ENCODE measurements at places on chromosomes 7 and 10. TPM values are rescaled to one million over a fixed set of nuclear protein-coding genes. Genes with fewer than 3 reads are reported as not detected.

DNA sequence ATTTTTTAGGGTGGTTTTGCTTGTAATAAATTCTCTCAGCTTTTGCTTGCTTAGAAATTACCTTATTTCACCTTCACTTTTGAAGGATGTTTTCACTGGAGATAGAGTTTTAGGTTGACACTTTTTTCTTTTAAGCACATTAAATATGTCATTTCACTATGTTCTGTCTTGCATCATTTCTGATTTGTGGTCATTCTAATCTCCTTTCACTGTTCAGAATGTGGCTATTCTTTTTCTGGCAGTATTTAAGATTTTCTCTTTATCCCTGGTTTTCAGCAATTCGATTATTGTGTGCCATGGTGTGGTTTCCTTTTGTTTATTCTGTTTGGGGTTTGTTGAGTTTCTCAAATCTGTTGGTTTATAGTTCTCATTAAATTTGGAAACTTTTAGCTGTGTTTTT is 1065.6 kb downstream of the KCNMA1 start:
- ATAC-seq: no peak

GRCh38 chr7:28847681-28848080 is 110.4 kb downstream of the TRIL start:
- ATAC-seq: peak; percentile 59

CDHR3 gene
- total RNA-seq: 7.5 TPM

DNA sequence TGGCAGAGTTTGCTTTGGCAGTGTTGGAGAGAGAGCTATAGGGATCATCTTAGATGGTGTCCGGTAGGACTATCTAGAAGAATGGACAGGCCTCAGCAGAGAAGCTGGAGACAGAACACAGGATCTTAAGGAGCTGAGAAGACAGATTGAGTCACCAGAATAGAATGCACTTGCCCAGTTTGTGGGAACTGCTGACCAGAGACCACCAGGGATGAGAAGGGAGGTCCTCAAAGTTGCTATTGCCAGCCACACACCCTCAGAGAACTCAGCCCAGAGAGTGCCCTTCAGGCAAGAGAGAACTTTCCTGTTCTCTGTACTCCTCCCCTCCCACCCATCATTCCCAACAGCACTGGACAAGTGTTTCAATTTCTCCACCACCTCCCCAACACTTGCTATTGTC is 25.3 kb upstream of the GALNT11 start:
- ATAC-seq: no peak

DNA sequence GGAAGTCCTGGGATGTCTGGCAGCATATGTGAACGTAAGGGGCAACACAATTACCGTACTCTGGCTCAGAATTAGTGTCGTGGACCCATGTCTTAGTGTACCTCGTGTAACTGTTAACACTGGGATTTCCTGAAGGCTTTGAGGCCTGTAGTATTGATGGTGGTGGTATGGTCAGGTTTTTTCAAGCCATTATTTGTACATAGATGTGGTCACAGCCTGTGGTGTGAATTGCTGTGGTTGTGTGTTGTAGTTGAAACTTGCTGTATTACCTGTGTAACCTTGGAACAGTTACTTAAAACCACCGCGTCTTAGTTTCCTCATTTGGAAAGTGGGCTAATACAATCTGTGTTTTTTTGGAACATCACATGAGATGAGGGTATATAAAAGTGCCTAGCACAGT is 5.3 kb downstream of the EXOC4 start:
- no peak for ATAC-seq

GRCh38 chr7:82443036-82443546 is 486 bp downstream of the CACNA2D1 start:
- ATAC-seq: peak; percentile 20

ARMH3 gene
- 9.1 TPM for total RNA-seq

DNA sequence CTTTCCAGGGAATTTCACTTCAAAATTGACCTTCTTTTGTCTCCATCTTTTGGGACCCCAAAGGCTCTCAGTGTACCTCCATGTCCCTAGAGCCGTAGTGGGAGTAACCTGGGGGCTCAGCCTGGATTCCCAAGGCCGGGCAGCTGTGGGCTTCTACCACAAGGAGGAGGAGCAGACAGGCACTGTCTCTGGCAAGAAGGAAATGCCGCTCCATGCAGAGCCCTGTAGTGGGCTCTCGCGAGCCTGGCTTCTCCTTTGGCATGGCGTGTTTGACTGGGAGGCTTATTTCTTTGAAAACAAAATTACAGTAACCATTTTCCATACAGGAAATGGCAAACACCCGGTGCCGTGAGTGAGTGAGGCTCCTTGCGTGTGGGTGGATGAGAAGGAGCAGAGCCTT is 76.8 kb upstream of the FAM180A start:
- no peak for ATAC-seq

SPAM1 gene
- 0.14 TPM for total RNA-seq

- no peak for ATAC-seq
These were observed 37.4 kb upstream of the ITGB8 start for GRCh38 chr7:20293336-20293735.

DNA sequence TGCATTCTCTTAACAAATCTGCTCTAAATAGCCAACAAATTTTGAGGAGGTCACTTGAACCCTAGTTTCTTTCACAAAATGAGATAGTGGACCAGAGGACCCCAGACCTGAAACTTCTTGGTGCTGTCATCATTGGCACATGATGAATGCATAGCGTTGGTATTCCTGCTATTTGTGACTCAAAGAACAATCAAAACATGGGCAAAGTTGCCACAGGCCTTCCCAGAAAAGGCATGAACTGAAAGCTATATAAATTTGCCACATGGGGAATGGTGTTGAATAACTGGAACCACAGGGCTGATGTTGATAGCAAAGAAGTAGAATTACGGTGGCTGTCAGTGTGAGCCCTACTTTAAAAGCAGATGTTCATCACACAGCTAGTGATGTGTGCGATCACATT is 219.9 kb upstream of the KMT2E start:
- no peak for ATAC-seq

DNA sequence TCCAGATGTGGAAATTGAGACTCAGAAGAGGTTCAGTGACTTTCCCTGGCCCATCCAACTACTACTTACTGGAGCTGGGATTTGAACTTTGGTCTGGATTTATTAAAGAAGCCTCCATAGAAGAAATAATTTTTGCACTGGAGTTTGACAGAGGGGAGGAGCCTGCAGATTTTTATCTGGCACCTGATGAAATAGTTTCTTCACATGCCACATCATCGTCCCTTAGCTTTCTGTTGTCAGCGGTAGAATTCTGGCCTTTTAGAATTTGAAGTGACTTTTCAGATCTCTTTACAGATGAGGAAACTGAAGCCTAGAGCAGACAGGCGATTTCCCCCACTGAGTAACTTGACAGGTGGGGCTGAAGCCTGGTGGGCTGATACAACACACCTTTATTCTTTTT is 233.5 kb downstream of the LRMDA start:
- no peak for ATAC-seq

- ATAC-seq: peak; percentile 96
These were observed 33.7 kb upstream of the PTF1A start for GRCh38 chr10:23158370-23158769.

- peak; percentile 60 for ATAC-seq
These were observed at the start of gene CLDN15 for GRCh38 chr7:101237206-101238067. CLDN15 (minus strand) TSS chr7:101237802; CDS start chr7:101237581, 221 bp downstream.

DNA sequence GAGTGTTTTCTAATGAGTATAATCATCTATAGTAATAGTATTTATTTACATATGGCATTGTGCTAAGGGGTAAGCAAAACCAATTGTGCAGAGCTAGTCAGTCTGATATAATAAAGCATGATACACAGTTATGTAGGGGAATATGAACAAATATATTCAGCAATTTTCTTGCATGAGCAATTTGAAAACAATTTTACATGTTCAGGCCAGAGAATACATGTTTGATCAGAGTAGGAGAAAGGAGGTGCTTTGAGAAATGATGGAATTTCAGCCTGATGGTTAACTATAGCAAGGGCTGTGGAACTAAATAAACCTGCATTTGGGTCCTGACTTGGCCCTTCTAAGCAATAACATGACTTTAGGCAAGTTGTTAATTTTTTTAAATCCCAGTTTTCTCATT is 214.5 kb downstream of the TWIST1 start:
- ATAC-seq: no peak

DNA sequence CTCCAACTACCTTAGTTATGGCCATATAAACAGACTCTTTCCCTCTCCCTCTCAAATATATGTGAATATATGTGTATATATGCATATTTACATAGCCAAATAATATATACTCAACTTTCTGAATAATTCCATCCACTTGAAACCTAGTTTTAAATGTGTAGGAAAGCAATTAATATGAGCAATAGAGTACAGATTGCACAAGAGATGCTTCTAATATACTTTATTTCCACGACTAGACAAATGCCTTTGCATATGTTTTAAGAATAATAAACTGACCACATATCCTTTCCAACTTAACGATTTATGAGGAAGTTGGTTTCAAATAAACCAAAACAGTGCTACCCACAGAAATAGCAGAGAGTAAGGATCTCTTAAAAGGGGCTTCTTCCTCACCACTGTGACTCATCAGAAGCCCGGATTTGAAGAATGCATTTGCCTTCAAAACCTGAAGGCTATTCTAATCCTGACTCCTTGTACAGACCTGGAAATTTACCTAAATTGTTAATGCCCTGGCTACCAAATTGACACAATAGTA is 266.3 kb downstream of the AHR start:
- no peak for ATAC-seq

ADAM22 gene
- total RNA-seq: 18.4 TPM

DNA sequence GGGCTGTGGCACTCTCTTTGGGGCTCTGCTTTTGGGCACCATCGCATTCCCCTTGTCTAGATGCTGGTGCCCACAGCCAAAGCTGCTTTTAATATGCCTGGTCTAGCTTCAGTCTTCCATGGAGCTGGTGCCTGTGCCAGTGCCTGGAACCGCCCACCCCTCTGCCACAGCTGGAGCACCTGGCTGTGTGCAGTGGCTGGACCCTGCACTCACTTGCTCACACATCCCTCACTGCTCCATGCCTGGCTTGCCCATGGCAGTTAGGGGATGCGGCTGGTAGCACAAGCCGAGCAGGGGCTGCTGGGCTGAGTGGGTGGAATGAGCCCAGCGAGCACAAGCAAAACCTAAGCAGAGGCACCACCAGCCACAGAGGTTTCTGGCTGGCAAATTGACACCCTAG is 1145.9 kb upstream of the LRRTM3 start:
- no peak for ATAC-seq

- ATAC-seq: no peak
These were observed 9.4 kb downstream of the PDAP1 start for GRCh38 chr7:99398891-99399445.

- ATAC-seq: no peak
These were observed 66.6 kb upstream of the STEAP1B start for GRCh38 chr7:22566592-22566991.

GOLGA7B gene
- 1.7 TPM for total RNA-seq

DNA sequence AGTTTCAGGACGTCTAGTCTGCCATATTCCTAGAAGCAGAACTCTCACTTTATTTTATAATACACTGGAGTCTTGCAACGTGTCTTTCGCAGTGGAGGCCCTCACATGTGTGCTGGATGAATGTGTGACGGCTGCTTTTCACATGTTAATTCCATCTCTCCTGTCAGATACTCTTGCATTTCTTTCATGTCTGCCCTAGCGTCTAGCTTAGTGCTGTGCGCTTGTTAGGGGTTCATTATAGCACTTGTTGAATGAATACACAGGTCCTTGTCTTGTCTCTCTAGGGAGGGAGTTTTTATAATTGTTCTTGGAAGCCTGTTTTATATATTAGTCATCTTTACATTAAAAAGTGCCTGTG is 94.4 kb downstream of the MAP3K8 start:
- no peak for ATAC-seq

DNA sequence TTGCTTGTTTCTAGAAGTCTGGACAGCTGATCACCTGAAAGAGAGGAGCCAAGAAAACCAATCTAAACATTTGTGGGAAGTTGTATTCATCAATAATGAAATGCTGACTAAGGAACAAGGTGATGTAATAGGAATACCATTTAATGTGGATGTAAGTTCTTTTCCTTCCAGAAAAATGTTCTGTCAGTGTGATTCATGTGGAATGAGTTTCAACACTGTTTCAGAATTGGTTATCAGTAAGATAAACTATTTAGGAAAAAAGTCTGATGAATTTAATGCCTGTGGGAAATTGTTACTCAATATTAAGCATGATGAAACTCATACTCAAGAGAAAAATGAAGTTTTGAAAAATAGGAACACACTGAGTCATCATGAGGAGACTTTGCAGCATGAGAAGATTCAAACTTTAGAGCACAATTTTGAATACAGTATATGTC is 39.8 kb upstream of the ZNF37A start:
- no peak for ATAC-seq

OPN4 gene
- total RNA-seq: 0.35 TPM

GRCh38 chr7:120475994-120476393 is 203.0 kb downstream of the KCND2 start:
- ATAC-seq: no peak

DNA sequence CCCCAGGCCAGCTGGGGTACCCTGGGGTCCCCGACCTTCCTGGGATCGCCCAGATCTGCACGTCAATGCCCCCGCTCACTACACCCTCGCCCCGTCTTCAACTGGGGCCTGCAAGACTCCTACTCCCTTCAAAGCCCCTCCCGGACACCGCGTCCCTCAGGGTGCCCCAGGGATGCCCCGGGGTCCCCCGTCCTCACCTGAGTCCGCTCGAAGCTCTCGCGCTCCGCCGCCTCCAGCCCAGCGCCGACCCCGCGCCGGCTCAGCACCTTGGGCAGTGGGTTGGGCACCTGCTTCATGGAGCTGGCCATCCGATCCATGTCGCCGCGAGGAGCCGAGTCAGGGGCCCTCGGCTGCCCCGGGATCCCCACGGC is at the start of gene HIP1:
HIP1 (minus strand) TSS at position 338 of the 371 bp plus-strand sequence; CDS start at position 317, 21 bp downstream.
- no peak for ATAC-seq

- no peak for ATAC-seq
These were observed 7.4 kb downstream of the KEL start for GRCh38 chr7:142954680-142955268.

DNA sequence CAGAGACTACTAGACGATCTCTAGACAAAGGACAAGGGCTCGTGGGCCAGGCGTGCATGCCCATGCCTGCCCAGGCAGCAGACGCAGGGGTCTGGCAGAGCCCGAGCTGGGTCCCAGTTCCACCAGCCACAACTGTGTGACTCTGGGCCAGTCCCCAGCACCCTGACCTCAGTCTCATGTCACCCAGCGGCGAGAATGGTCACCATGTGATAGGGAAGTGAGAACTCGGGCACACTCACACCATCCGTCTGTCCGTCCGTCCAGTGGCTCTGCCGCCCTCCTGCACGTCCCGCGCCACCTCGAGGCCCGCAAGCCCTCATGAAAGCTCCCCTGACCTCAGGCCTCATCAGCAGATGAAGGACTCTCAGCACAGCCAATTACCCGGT is 280.0 kb downstream of the ELFN1 start:
- no peak for ATAC-seq
